NCI-H2171 treated with DMSO at 0.1 percent for 48 hours (cell line): ENCODE measurements at places on chromosomes 7 and 10.

GRCh38 chr7:31735991-31736982 is 49.3 kb downstream of the PPP1R17 start:
- peak; percentile 84 for DNase-seq

DNA sequence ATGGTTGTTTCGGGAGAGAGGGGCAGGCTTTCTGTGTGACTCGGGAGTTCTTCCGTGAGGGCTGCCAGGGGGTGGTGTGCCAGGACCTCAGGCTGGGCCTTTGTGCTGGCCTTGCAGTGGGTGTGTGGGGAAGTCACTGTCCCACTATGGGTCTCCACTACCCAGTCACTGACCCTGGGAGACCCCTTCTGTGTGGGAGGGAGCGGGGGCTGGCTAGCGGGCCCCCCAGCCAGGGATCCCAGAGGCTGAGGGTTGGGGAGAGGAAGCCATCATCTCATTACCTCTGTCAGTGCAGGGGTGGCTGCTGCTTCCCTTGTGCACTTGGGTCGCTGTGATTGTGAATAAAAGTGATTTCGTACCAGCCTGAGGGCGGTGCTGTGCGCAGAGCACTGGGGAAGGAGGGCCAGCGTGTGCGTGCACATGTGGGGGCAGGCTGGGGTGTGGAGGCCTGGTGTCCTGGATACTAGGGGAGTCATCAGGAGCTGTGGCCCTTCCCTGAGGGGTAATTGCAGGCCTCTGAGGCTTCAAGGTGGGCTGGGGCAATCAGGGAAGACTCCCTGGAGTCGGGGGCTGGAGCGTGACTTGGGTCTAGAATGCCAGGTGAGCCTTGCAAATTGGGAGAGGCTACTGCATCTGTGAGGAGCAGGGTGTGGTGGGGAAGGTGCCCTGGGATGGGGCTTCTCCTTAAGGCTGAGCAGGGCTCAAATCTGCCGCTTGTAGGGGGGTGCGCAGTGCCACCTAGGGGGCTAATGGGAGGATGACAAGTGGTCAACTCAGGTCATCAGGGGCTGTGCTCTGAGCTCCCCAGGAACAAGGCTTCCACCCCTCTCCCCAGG is 98.9 kb downstream of the NEURL1 start:
- DNase-seq = peak; percentile 28

DNA sequence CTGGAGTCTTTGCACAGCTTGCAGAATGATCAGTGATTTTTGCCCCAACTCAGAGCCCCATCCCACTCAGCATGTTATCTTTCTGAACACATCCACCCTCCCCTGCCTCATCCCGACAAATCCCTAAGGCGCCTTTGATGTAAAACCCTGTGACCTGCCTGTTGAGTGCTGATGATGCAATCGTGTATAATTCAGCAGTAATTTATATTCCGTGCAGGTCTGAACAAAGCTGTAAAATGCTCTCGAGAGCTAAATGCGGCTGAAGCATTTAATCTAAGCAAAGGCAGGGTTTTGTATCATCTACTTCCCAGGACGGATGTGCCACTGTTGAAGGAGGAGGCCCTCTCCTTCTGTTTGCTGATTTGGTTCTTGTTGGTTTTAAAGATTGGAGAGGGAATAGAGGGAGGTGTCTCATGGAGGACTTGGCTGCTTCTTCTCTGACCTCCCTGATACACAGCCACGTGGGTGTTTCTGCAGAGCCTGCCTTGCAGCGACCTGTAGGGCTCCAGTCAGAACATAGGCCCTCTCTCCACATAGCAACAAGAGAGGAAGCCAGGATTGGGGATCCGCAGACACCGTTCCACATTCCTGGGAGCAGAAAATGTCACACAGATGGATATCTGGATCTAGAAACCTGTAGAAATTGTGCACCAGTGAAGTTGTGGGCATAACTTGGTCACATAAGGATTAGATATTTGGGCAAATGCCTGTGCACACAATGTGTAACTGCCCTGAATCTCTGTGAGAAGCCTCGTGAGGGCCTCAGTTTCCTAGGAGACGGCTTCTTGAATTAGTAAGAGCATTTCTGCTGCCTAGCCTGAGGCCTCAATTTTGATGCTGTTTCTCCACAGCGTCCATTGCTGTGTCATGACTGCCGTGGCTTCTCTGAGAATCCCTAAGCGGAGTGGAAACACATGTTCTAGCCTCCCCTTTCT is 90.2 kb upstream of the AGK start:
- no peak for DNase-seq

- DNase-seq = no peak
Observed at GRCh38 chr7:457814-458510, 61.7 kb downstream of the PDGFA start.

DNA sequence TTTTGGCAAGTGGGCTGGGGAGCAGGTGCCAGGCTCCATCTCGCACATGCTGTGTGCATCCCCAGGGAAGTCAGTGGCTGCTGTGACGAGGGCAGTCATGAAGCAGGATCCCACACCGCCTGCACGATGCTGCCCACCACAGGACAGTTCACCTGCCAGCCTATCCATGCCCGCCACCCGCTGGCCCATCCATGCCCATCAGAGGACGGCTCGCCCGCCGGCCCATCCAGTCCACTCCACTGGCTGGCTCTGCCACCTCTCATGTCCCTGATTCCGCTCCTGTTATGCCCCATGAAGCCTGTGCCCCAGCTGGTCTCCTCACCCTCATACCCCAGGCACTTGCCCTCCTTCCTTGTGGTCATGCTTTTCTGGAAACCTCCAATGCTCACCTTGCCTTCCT is 18.2 kb upstream of the INMT start:
- no peak for DNase-seq

DNA sequence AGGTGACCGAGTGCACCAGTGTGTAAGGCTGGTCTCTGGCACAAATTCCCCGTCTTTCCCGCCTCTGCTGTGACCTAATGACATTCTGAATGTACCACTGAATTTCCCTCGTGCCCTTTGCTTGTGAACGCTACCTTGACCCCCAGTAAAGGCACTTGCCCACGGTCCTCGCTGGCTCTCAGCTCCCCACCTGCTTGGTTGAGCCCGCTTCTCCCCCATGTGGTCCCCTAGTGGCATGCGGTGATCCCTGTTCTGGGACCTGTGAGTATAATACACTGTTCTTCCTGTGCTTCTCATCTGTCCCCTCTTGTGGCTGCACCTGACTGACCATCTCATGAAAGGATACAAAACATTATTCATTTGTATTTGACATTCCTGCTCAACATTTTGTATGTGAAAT is 495.7 kb downstream of the INHBA start:
- DNase-seq = no peak

DNA sequence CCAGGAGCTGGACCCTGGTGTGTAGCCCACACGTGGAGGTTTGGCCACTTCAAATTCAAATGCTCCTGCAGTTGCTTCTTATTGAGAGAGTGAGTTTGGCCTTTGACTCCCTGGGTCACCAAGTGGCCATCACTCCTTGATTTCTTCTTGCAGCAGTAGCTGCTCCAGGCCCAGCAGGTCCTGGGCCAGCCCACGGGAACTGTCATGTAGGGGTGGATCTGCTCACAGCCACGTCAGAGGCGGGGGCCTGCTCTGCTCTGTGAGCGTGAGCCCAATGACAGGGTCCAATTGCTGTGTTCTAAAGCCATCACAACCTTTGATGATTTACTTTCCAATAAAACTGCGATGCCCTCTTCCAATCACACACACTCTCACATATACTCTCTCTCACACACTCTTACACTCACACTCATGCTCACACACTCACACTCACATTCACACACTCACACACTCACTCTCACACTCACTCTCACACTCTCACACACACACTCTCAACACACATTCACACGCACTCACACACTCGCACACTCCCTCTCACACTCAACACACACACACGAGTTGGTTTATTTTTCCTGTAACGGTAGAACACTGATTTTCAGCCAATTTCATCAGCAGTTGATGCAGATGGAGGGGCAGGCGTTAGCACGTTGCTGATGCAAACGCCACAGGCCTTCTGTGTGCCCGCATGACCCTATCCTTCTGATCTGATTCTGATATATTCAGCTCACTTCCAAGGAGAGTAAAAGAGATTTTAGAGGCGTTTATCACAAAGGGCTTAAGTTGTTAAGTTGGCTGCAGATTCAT is 210.7 kb upstream of the PPP2R2D start:
- DNase-seq = no peak

DNA sequence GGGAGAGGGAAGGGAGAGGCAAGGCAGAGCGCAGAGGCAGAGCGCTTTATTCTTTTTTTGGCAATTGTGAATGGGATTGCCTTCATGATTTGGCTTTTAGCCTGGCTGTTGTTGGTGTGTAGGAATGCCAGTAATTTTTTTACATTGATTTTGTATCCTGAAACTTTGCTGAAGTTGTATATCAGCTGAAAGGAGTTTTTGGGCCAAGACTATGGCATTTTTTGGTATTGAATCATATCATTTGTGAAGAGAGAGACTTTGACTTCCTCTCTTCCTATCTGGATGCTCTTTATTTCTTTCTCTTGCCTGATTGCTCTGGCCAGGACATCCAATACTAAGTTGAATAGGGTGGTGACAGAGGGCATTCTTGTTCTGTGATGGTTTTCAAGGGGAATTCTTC is 291.3 kb downstream of the REEP3 start:
- DNase-seq = no peak

- no peak for DNase-seq
Observed at GRCh38 chr7:72492461-72493065, 80.4 kb upstream of the CALN1 start.

GRCh38 chr7:140403878-140404564 is at the start of gene RAB19:
RAB19 (plus strand) TSS chr7:140404058; CDS start chr7:140407647, 3,589 bp downstream.
- no peak for DNase-seq

DNA sequence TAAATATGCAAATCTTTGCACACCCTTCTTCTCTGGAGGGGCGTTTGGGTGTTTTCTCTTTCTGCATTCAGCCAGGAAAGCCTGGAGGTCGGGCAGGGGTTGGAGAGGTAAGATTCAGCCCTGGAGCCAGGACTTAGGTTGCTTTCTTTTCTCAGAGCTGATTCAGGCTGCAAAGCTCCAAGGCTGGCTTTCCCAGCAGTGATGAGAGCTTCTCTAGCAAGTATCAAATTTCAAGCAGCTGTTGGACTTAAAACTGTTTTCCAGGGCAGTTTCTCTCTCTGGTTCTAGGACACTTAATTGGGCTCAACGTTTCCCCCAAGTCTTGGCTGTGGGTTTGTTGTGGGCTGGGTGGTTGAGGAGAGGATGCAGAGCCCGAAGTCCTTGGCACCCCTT is 608 bp downstream of the AKR1B10 start:
- DNase-seq = peak; percentile 89

DNA sequence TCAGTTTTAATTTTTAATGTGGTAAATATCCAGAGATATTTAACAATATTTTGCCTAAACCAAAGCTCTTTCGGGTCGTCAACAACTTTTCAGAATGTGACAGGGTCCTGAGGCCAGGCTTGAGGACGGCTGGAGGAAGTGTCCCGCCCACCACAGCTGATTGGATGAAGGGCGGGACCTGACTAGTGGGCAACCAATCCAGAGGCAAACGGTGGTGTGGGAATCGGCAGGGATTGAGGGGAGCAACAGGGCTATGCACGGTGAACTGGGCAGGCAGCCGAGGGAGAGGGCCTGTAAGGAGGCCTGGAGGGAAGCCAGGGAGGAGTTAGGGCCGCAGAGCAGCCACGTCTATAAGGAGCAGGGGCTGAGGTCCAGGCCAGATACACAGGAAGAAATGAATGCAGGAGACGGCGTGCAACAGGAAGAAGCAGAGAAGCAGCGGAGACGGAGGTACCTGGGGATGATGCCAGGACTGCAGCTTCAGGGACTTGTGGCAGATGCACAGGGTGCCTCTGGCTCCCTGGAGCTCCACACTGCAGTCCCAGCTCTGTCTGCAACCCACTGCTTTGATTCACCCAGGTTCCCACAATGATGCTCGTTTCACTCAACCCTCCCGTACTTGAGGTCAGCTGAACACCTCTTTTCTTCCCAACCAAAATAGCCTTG is 46.1 kb upstream of the ZMIZ1 start:
- peak; percentile 43 for DNase-seq

GRCh38 chr10:72171175-72171630 is 44.6 kb upstream of the ANAPC16 start:
- no peak for DNase-seq

- DNase-seq = no peak
Observed at GRCh38 chr10:109851616-109852474, 71.5 kb downstream of the XPNPEP1 start.

DNA sequence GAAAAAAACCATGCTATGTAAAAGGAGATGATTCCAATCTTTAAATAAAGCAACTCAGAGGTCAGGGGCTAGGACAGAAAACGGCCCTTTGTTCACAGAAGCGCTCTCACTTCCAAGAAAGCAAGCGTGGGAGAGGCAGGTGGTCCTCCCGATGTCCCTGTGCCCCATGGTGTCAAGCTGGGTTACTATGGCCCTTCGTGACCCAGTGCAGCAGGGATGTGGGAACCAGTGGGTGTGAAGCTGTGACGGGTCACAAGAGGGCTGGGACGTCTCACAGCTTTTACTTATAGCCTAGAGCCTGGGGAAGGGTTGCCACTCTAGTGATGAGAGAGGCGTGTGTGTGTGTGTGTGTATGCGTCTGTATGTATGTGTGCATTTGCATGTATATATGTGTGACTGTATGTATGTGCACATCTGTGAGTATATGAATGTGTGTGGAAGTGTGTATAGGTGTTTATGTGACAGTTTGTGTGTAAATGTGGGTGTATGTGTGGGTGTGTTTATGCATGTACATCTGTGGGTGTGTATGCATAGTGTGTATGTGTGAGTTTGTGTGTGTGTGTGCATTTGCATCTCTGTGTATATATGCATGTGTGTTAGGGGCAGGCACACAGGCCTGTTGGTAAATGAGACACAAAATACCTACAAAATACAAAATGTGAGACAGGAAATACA is 25.2 kb downstream of the HTRA1 start:
- no peak for DNase-seq

- DNase-seq = no peak
Observed at GRCh38 chr7:100543586-100543985, 4.6 kb downstream of the AGFG2 start.

GRCh38 chr7:28135315-28135714 is 45.3 kb downstream of the JAZF1 start:
- DNase-seq = no peak

DNA sequence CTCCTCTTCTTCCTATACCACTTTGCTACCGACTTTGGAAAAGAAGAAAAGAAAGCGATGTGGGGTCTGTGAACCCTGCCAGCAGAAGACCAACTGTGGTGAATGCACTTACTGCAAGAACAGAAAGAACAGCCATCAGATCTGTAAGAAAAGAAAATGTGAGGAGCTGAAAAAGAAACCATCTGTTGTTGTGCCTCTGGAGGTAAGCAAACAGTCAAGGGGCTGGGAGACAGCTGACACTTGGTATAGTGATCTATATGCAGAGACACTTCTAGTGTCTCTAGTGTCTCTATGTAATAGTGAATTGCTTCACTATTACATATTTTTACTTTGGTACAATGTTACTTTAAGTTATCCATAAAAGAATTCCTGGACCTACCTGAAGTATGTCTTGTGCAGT is 13.9 kb downstream of the TET1 start:
- peak; percentile 54 for DNase-seq

DNA sequence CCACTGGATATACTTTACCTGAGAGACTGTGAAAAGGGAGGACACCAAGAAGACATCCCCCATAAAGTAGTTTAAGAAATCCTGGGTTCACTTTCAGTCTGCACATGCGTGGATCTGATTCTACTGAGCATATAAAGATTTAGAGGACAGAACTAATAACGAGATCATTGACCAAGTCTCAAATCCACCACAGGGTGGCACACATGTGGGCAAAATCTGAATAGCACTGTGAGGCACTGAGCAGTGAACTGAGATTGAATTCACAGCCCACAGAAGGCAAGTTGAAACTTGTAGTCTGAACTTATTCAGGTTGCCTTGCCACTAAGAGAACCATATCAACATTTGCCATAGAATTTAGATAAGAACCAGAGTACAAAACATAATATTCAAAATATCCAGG is 818.6 kb downstream of the GRID1 start:
- peak; percentile 75 for DNase-seq

GRCh38 chr10:80569131-80569895 is 31.6 kb downstream of the SH2D4B start:
- DNase-seq = no peak
